ENCODE measurements at places on chromosomes 2 and 18. TPM values are rescaled to one million over a fixed set of nuclear protein-coding genes. Genes with fewer than 3 reads are reported as not detected.

DNA sequence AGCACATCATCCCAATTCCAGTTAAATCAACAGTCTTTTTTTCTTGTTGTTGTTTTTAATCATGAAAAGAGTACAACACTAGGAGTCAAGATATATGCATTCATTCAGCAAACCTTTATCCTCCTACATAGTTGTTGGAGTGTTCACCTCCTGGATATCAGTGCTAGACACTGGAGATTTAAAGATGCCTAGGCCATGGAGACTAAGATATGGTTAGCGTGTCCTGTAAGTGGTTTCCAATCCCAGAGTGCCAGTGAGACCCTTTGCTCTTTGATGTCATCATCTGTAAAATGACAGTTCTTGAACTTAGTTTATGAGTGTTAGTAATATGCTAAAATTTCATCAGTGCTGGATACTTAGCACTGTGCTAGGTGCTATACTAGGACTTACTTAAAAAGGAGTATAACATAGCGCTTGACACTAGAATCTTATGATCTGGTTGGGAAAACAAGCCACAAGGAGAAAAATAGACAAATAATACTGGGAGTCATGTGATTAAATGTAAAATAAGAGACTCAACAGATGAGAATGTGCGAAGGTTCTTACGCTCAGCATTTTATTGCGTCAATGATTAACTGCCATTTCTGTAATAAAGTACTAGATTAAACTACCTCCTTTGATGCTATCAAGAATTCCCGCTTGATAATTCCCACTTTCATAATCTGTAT lies 31.5 kb downstream of the BABAM2 start:
- DNase-seq, result no peak

- DNase-seq, result no peak
Measured at GRCh38 chr2:124318913-124319312, 293.8 kb downstream of the CNTNAP5 start.

DNA sequence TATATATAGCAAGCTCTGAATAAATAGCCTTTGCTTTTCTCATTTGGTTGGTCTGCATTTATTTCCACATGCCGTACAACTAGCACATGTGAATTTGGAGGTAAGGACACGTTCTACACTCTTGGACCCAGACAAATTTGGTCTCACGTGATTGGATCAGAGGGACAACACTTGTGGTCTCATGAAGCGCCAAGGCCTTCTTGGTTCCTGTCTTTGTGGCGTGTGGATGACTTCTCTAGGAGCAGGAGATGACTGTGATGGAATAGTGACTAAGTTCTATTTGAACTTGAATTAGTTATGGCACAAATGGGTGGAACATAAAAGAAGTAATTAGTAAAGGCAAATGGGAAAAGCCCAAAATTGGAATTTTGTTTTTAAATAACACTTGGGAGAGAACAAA lies 206.9 kb downstream of the BCL2 start:
- DNase-seq, result no peak

The HAAO gene
- 6.0 TPM for polyA plus RNA-seq

- no peak for DNase-seq
Measured at GRCh38 chr18:24993628-24994027, 358.3 kb downstream of the ZNF521 start.

DNA sequence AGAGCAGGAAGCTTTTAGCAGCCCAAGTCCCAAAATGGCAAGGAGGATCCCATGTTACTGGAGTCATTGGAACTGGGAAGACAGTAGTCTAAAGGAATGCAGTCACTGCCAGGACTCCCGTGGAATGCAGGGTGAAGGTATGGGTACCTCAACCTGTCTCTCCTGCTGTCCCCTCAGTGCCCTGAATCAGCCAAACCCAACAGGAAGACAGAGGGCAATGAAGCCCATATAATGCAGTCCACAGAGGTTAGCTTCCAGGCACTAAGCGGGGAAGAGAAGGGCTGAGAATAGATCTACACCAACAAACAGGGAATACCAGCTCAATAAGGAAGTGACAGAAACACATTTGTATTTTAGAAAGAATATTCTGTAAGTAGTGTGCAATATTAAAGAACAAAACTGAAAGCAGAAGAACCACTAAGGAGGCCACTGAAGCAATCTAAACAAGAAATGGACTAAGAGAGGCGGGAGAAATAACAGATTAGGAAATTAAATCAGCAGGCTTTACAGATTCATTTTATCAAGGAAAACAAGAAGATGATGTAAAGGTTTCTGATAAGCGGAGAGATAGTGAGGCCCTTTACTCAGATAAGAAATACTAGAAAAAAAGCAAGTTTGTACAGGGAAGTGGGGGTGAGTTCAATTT lies 8.3 kb downstream of the NEMP2 start:
- DNase-seq, result no peak

The STEAP3 gene
- polyA plus RNA-seq, result 5.6 TPM

DNA sequence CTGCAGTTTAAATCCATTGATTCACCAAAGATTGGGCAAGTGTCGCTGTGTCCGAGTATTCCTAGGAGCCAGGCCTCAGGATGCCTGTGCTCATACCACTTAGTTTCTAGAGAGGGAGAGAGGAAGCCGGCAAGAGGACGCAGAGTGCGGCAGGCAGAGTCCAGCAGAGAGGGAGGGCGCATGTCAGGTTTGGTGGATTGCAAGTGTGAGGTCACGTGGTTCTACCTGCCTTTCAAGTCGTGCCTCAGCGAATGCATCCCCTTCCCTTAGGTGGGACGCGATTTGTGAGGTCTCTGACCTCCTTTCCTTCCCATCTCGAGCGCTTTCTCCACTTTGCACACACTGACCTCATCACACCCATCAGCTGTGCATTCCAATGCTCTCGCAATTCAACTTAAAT lies 188.1 kb downstream of the TMEM18 start:
- DNase-seq, result no peak

The PSMA8 gene
- 36.1 TPM for polyA plus RNA-seq

DNA sequence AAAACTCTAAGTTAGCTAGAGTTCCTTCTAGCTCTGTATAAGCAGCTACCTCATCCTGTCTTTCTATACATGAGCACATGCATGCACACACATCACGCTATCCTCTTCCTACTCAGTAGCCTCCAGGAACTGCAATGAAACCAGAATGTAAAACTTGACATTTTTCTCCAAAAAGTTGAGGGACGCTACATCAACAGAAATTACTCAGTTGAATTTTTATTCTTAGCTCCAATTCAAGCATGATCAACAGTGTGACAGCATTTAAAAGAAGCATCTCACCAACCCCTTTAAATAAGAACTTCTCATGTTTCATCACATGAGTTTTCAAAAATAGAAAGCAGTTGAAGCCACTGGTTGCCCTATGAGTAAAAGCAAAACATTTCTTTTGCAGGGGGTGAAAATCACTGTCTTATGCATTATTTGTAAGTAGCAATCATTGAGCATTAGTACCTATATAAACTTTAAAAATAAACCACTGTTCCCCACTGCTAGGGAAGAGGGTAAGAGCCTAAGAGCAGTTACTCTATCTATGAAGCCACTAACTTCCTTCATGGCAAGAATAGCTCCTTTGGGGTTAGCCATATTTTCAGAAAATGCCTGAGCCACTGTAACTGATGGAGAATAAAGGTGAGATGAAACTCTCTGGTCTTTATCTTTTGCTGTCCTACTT lies 77.9 kb upstream of the ARL5A start:
- DNase-seq, result no peak

- no peak for DNase-seq
Measured at GRCh38 chr2:194385376-194385775, 1271.7 kb upstream of the SLC39A10 start.

GRCh38 chr2:68689553-68690537 lies 44.8 kb upstream of the ARHGAP25 start:
- no peak for DNase-seq

- no peak for DNase-seq
Measured at GRCh38 chr2:143807671-143808070, 678.5 kb downstream of the ARHGAP15 start.

- no peak for DNase-seq
Measured at GRCh38 chr2:48515513-48515985, 14.4 kb upstream of the STON1 start.
